ENCODE measurements at places on chromosomes 2 and 18.

DNA sequence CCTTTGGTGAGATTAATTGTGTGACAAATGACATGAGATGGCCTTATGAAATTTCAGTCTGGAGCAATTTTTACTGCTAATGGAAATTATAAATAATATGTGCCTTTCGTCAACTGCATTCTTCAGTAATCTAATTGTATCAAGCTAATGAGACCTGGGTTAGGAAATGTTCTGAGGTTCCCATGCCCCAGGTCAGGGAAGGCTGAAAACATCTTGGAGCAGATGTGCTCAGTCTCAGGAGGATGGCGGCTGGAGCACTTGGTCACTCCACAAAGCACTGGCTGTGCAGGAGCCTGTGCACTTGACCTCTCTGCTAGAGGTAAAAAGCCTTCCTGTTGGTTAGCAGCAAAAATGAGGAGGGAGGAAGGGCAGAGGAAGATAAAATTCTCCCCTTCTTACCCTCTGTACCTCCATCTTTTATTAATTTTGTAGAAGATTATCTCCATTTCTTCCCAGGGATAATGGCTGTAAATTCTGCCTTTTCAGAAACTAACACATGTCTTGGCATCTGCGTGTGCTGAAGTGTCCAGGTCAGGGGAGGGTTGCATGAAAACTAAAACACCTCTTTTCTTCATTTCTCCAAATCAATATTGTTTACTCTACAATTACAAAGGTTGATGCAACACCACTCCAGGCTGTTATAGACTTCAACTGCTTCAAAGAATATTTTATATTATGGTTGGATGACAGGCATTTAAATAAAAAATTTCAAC, 1606.4 kb upstream of the ACVR2A start:
- no peak for DNase-seq

DNA sequence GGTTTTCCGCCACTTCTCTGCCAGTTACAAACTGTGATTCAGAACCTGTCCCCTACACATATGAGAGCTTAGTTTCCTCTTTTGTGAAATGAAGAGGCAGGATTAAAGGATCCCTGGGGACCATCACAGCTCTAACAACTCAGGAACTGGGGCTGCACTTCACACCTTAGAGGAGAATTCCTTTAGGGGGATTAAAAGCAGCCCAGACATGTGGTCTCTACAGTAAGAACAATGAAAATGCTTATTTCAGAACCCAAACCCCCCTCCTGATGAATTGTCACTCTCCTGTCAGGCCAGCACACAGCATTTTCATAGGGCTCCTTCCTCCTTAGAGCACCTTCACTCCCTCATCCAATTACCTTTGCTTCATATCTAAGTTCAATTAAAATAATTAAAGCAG, 101.5 kb upstream of the NEDD4L start:
- no peak for DNase-seq

DNA sequence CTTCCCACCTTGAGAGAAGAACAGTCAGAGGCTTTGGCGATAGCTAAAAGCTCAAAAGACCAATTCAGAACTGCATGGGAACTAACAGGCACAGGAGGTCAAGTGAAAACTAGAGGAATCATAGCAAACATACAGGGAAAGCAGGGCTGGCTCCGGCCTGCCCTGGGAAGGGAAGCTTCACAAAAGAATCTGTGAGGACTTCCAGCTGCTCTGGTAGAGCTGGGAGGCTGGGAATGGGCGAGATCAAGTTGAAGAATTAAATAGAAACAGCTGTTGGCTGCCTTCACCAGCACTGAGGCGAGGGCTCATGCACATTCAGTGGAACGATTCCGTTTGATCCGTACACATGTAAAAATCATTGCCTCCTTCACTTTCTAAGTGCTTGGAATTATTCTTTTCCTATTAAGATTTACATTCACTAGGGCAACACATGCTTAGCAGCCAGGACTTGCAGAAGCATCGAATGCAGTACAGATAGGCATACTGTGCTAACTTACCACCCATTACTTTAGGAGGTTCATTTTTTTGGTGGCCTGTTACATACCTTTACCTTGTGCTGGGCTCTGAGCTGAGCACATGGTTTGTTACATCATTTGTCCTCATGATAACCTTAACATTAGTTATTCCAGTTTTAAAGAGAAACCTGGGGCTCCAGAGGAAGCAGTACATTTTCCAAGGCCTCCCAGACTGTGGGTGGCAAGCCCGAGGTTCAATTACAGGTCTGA, 125.4 kb upstream of the RNF152 start:
- DNase-seq, result no peak

DNA sequence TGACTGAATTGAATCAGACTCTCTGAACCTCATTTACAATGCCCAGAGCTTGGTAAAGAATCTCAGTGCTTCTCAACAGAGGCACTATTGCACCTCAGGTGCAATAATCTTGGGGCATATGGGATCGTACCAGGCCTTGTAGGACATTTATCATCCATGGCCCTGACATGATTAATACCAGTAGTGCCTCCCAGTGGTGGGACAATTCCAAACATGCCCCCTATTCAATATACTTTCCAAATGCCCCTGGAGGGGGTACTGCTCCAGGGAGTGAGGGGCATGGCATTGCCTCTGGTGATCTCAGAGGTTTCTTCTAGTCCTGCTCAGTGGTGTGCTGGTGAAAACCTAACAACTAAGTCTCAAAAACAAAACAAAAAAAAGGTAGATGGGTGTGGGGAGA, 174.9 kb upstream of the SMAD2 start:
- DNase-seq, result no peak

GRCh38 chr2:36382472-36382871, 26.9 kb downstream of the CRIM1 start:
- no peak for DNase-seq

- no peak for DNase-seq
These were observed 85.1 kb downstream of the LAMA1 start for GRCh38 chr18:7032537-7032936.

- DNase-seq, result no peak
These were observed 6.7 kb downstream of the AGBL5 start for GRCh38 chr2:27058210-27058609.

- DNase-seq, result no peak
These were observed 15.0 kb upstream of the MAT2A start for GRCh38 chr2:85523903-85524335.

All from nephron progenitor cell (in vitro differentiated cells).